ENCODE measurements at places on chromosomes 2 and 18.
A peak's percentile ranks its signal among the peaks of the same experiment; 100 is the strongest.

- DNase-seq: no peak
Measured at GRCh38 chr2:45145073-45145899, 136.0 kb upstream of the SIX2 start.

DNA sequence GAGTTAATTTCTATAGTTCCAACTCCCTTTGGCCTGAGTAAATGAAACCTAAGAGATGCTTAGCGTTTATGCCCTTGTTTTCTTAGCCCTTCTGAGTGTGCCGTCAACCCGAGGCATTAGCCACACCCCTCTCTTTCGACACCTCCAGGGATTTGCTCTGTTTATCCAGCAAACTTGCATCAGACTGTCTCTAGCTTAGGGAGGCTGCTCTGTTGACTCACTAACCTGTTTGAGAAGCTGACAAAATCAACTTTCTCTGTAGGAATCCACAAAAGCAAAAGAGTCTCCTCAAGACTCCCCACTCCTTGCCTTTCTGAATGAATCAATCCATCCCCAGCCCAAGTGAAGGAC, 317.6 kb downstream of the TNS1 start:
- DNase-seq: no peak

GRCh38 chr2:235238537-235238936, 255.3 kb upstream of the AGAP1 start:
- DNase-seq: no peak

GRCh38 chr2:118994172-118994700, 52.2 kb downstream of the MARCO start:
- no peak for DNase-seq

DNA sequence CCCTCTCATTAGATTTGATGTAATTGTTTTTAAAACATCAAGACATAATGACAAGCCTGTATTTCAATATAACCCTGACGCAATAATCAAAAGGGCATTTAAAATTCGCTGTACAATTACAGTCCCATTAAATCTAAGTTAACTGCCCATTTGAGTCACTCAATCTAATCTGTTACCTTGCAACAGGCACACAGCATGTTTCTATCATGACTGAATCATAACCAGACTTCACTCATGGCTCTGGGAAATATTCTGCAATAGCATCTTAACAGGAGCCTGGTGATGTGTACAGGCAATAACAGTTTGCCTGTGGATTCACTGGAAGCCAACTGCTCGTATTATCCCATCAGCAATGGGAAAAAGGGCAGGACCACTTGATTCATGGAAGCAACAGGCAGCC, 142.3 kb upstream of the NCKAP5 start:
- no peak for DNase-seq

DNA sequence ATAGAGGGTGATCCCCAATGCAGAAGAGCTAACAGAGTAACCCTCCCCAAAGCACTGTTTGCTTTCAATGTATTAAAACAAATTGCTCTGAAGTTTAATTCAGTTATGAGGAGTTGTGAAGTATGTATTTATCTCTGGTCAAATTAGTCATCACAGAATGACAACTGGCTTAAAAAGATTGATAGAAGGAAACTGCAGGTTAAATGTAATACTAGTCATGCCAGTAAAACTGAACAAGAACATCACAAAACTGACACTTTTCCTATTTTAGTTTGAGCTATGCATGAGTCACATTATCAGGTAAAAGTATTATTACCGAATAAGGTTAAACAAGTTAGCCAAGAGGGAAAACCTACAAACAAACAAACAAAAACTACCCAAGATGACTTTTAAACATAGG, 99.0 kb upstream of the ACVR1C start:
- no peak for DNase-seq

- DNase-seq: peak; percentile 28
Measured at GRCh38 chr2:111168528-111169239, 48.0 kb downstream of the BCL2L11 start.

GRCh38 chr18:63290821-63291200, 28.8 kb downstream of the BCL2 start:
- DNase-seq: no peak
